NCI-H2081 treated with DMSO at 0.1 percent for 48 hours (cell line): ENCODE measurements at places on chromosomes 13 and 19.

GRCh38 chr13:28859717-28860116 lies 39.6 kb downstream of the MTUS2 start:
- no peak for DNase-seq

GRCh38 chr13:45301263-45301662 lies 39.7 kb downstream of the TPT1 start:
- no peak for DNase-seq

GRCh38 chr13:44022196-44022595 lies 142.5 kb downstream of the LACC1 start:
- no peak for DNase-seq

DNA sequence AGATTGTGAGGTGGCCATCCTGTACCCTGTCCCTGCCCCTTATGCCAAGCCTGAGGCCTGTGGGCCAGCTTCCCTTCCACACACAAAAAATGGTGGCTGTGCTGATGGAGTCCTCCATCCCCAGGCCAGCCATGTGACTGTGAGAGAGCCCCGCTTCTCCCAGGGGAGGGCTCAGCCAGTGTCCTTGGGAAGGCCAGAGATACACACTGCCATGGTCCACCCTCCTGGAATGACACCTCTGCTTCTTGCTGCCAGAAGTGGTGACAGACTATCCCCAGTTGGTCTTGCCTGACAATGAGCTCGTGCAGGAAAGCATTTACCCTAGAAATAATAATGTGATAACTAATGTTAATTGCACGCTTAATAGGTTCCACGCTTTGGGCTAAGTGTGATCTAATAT lies 38.0 kb downstream of the FAM124A start:
- no peak for DNase-seq

DNA sequence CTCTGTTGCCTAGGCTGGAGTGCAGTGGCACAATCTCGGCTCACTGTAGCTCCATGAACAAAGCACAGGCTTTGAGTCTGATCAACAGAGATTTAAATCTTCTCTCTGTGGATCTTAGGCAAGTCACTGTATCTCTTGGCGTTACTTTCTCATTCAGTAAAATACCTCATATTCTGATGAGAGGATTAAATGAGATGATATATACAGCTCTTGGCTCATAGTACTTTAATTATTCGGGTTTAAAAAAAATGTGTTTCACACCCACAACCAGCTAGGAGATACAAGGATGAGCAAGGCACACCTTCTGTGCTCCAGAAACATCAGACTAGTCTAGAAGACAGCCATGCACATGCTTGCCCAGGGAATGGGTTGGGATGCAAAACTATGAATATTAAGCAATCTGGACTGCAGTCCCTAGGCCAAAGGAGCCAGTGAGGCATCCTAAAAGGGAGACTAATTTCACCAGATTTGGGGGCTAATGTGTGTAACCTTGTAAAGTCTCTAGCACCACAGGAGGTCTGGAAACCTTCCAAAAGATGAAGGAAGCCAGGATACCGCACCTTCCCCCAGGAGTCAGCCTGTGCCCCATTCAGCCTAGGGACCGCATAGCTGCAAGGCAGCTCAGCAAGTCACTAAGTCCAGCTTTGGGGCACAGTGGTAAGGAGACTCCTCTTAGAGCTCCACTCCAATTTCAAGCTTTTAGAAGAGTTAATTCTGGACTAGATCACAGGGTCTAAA lies 2.5 kb downstream of the VPS36 start:
- DNase-seq = no peak

- no peak for DNase-seq
Observed at GRCh38 chr19:29587518-29587986, 18.5 kb upstream of the POP4 start.

DNA sequence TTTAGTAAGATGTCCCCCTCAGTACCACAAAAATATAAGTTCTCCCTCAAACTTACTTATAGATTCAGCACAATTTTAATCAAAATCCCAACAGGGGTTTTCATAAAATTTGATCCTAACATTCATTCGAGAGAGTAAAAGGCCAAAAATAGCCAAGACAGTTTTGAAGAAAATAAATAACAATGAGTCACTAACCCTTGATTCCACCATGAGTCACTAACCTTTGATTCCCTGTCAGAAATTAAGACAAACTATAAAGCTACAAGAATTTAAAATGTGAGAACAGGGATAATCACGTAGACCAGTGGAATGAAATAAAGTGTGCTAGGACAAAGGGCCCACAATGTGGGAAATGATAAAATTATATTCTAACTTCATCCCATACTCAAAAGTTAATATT lies 320.3 kb downstream of the SUCLA2 start:
- no peak for DNase-seq

GRCh38 chr19:40241809-40242384 lies 15.4 kb upstream of the CCNP start:
- no peak for DNase-seq

DNA sequence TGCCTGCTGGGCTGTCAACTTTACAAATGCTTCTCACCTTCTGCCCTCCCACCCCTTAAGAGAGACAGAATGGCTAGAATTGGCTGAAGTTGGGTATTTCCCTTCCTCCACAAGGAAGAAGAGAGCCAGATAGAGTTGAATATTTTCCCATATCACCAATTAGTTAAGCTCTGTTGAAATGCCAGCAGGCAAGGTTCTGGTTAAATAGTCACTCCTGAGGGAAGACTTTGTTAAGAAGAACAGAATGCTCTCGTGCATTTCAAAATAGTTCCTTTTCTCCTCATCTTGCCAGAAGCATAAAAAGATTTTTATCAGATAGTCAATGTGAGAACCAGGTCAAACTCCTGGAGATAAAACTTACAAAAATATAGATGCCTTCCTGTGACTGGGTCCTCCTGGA lies 2857.0 kb upstream of the PCDH20 start:
- no peak for DNase-seq
